Activated gamma-delta T cell treated with anti-CD3 and anti-CD28 coated beads, Interleukin-2, amount 50 U/mL, for 16 hours (primary cell): ENCODE measurements at places on chromosomes 7 and 10.

DNA sequence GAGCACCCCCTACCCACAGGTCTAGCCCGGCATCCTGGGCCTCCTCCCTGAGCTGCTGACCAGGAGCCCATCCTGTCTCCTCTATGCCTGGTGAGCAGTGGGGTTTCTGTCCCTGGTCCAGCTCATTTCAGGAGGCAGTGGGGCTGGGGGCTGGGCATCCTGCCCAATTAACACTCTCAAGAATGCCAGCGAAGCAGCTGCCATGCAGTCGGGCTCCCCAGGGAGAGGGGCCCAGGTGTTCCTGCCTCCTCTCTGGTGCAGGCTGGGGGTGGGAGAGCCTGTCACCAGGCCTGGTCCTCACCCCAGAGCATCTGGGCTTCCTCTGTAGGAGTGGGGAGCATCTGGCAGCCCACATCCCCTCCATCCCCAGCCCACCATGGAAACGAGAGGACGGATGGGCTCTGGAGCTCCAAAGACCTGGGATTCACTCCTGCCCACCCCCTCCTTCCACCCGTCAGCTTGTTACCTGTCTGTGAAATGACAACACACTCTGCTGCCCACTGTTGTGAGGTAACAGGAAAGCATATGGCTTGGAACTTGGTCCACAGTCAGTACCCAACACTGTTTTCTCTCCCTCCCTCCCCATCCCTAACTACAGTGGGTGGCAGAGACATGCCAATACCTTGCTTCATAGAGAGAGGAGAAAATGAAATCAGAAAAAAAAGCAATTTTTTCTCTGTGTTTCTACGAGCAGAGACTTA is 69.1 kb downstream of the SLIT1 start:
- DNase-seq = no peak

- no peak for DNase-seq
These were observed 51.1 kb downstream of the CPEB3 start for GRCh38 chr10:92239600-92240288.

DNA sequence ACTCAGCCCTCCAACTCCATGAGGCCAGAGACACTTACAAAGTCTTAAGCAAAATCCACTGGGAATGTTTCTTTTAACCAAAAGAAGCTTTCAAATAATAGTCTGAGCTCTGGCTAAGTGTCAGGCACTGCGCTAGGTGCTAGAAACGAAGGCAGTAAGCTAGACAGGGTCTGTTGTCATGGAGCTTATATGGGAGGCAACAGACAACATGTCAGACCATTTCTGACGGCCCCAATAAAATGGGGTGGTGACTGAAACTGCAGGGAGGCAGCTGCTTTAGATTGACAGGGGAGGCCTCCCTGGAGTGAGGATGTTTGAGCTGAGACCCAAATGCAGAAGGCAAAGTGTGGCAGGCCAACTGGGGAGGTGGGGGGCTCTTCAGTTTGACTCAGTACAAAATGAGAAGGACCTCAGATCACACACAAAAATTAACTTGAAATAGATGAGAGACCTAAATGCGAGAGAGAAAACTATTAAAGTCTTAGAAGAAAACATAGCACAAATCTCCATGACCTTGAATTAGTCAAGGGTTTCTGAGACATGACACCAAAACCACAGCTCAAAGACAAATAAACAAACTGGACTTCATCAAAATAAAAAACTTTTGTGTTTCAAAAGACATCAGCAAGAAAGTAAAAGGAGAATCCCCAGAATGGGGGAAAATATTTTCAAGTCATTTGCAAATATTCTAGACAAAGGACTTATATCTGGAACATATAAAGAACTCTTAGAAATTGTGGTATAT is 40.6 kb downstream of the SH3PXD2A start:
- no peak for DNase-seq

GRCh38 chr7:4076701-4077294 is 605.3 kb upstream of the FOXK1 start:
- DNase-seq = no peak

DNA sequence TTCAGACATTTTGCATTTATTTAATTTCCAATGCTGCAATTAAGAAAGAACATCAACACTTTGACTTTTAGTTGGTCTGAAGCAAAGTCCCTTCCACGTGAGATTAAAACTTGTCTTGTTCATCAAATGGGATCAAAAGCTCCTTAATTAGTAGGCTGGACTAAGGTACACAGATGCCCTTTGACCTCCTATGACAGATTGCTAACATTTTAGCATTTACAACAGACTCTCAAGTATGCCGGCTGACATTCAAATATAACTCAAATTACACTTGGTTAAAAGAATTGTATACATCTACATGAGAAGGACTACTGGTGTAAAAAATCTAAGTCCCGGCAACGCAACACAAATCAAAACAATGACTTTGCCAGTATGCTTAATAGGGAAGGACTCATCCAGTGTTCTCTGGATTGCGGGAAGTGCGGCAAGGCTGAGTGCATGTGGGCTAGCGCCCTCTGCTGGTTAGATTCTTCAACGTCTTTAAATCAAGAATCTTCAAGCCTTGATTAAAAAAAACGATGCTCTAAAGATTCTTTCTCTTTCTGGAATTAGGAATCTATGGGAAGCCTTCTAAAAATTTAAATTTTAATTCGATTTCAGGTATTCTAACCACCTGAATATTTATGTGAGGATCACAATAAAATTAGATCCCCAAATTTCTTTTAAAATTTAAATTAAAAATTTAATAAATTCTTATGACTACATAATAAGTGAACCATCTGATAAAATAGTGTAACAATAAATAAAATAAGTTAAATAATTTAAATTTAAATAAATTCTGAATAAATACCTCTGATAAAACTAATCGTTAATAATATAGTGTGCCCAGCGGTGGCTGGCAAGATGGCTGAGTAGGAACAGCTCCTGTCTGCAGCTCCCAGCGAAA is 444.7 kb downstream of the DGKB start:
- DNase-seq = peak; percentile 12

DNA sequence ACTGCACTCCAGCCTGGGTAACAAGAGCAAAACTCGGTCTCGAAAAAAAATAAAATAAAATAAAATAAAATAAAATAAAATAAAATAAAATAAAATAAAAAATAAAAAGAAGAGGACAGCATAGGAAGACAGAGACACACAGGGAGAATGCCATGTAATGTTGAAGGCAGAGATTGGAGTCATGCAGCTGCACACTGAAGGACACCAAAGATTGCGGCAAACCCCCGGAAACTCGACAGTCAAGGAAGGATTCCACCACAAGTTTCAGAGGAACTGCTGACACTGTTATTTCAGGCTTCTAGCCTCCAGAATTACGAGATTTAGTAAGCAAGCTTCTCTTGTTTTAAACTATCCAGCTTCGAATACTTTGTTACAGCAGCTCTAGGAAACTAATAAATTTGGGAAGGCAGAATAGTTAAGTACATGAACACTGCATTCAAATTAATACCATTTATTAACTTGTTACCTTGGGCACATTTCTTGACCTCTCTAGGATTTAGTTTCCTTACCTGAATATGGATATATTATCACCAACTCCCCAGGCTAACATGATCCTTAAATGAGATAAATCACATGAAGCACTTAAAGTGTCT is 9.5 kb downstream of the CPED1 start:
- DNase-seq = no peak

GRCh38 chr7:120110169-120110568 is 162.8 kb upstream of the KCND2 start:
- DNase-seq = no peak

DNA sequence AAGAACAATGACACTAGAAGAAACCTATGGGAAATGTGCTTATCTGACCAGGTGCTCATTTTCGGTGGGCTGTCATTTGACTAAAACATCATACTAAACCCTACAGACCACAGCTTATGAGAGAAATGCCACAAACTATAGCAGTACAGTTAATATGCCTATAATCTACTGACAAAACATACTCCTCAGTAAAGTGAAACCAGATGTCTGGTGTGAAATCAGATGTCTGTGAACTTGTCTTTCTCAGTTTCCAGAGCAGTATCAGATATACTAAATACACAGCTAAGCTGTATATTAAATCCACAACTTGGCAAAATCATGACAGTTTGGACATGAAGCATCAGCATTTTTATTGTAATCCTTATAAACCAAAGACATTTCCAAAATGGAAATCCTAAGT is 3.3 kb downstream of the IMMP2L start:
- DNase-seq = no peak

- no peak for DNase-seq
These were observed 110.3 kb downstream of the LRRC4 start for GRCh38 chr7:127920787-127921438.

GRCh38 chr10:126214021-126214420 is 174.3 kb downstream of the ADAM12 start:
- no peak for DNase-seq

DNA sequence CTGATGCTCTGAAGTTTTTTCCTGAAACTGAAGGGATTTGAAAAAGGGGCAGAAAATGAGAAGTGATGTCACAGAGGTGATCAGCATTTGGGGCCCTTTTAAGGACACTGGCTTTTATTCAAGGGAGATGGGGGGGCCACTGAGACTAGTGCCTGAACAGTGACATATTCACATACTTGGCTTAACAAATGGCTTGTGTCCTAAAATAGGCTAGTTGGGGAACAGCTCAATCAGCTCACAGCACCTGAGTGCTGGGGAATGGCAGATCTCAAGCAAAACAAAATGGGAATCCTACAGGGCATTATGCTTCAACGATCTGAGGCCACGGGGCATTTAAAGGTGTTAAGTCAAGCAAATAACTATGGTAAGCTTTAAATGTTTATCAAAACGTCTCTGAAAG is 90.1 kb downstream of the UBE2H start:
- DNase-seq = no peak

GRCh38 chr7:116315803-116316202 is 105.5 kb downstream of the TES start:
- no peak for DNase-seq

DNA sequence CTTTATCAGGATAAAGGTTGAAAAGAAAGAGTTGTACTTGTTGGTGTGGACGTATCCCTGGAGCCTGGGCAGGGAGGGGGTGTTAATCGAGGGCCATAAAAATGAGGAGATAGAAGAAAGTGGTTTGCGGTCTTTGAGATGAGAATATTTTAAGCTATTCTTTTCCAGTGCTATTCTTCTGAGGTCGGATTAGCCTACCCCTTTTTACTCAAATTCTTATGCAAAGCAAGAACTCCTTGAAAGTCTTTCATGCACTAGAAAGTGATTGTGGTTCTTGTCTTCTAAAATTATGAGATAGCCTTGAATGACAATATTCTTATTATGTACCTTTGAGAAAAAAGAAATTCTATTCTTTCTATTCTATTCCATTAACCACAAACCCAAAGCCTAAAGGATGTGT is 201.3 kb upstream of the SEMA3C start:
- DNase-seq = no peak

- DNase-seq = no peak
These were observed 14.7 kb upstream of the TMEM236 start for GRCh38 chr10:17737027-17737965.

DNA sequence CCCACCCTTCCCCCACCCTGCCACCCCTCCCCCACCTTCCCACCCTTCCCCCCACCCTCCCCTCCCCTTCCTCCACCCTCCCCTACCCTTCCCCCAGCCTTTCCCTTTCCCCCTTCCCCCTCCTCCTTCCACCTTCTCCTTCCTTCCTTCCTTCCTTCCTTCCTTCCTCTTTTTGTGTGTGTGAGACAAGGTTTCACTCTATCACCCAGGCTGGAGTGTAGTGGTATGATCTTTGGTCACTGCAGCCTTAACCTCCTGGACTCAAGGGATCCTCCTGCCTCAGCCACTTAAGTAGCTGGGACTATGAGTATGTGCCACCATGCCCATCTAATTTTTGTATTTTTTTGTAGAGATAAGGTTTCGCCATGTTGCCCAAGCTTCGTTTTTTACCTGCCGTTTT is 35.2 kb downstream of the CYP17A1 start:
- no peak for DNase-seq

- DNase-seq = no peak
These were observed 68.8 kb downstream of the PROSER2 start for GRCh38 chr10:11891776-11892486.

- DNase-seq = no peak
These were observed 20.7 kb downstream of the COX15 start for GRCh38 chr10:99711129-99711719.
